ENCODE measurements at places on chromosomes 3 and 15. TPM values are rescaled to one million over a fixed set of nuclear protein-coding genes. Genes with fewer than 3 reads are reported as not detected.

PDZRN3 gene
- total RNA-seq = 25.3 TPM

GABRR3 gene
- not detected for total RNA-seq

MRPL47 gene
- total RNA-seq = 12.6 TPM

LMAN1L gene
- total RNA-seq = not detected

SCN5A gene
- not detected for total RNA-seq

ATP8B4 gene
- total RNA-seq = 39.9 TPM

PXYLP1 gene
- total RNA-seq = 8.6 TPM

ITPKA gene
- 0.34 TPM for total RNA-seq

SNURF gene
- total RNA-seq = 2.4 TPM
